ENCODE measurements at places on chromosomes 5 and 9.

DNA sequence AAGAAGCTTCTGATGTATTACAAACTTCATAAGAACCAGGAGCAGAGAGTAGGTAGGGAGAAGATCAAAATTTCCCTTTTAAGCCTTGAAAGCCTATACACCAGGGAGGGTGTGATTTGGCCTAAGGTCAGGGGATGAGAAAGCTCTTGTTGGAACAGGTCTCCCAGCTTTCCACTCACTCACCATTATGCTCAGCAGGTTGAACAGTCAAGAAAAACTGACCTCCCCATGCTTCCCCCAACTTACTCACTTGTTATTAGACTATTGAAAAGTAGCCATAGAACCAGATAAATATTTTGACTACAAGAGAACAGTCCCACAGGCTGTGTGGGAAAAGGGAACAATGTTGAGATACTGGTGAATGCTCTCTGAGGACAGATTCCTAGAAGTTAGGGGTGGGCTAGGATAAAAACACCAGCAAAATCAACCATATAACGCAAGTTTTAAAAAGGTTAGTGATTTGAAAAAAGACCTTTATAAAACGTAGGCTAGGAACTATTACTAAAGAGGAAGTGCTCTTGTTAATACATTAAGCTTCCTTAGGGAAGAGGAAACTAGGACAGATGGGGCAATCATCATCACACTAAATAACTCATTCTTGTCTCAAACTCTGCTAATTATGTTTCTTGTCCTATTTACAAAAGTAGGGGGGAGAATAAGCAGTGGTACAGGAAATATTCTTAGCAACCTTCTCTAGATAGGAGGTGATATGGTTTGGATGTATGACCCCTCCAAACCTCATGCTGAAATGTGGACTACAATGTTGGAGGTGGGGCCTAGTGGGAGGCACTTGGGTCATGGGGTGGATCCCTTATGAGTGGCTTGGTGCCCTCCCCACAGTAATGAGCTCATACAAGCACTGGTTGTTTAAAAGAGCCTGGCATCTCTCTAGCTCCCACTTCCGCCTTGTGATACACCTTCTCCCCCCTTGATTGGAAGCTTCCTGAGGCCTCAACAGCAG is 31.0 kb downstream of the PCDHGC5 start:
- no peak overlapping the region for H3K4me3 ChIP-seq
- peak overlapping the region; percentile 78 for H3K27ac ChIP-seq
- DNase-seq: peak; percentile 29

GRCh38 chr9:98370976-98371315 is 115.5 kb upstream of the TBC1D2 start:
- no peak overlapping the region for H3K4me3 ChIP-seq
- no peaks in the 10 kb centered on the region for H3K36me3 ChIP-seq
- no peaks in the 10 kb centered on the region for H3K27me3 ChIP-seq
- H3K27ac ChIP-seq: no peak overlapping the region
- no peak for DNase-seq

- no peaks in the 10 kb centered on the region for H3K27me3 ChIP-seq
- H3K36me3 ChIP-seq: no peaks in the 10 kb centered on the region
- no peak overlapping the region for H3K27ac ChIP-seq
Measured at GRCh38 chr5:1735320-1735970, 64.2 kb downstream of the MRPL36 start.

GRCh38 chr5:172954751-172955159 is 4.5 kb upstream of the RPL26L1 start:
- DNase-seq: no peak
- peak overlapping the region; percentile 64 for H3K27ac ChIP-seq
- H3K36me3 ChIP-seq: peaks cover 4% of the 10 kb centered on the region
- H3K27me3 ChIP-seq: no peaks in the 10 kb centered on the region
- H3K4me1 ChIP-seq: peaks cover 16% of the 10 kb centered on the region

- no peaks in the 10 kb centered on the region for H3K4me1 ChIP-seq
- H3K4me3 ChIP-seq: no peak overlapping the region
- DNase-seq: no peak
- H3K27ac ChIP-seq: no peak overlapping the region
Measured at GRCh38 chr5:58708456-58708855, 125.6 kb downstream of the RAB3C start.

GRCh38 chr9:134205672-134206310 is 41.4 kb upstream of the RNU6ATAC start:
- H3K4me3 ChIP-seq: no peak overlapping the region
- H3K27me3 ChIP-seq: no peaks in the 10 kb centered on the region
- peaks cover 2% of the 10 kb centered on the region for H3K4me1 ChIP-seq
- peak overlapping the region; percentile 36 for H3K27ac ChIP-seq
- DNase-seq: no peak

GRCh38 chr9:129885670-129886106 is 50.4 kb downstream of the USP20 start:
- peak; percentile 93 for DNase-seq
- no peaks in the 10 kb centered on the region for H3K27me3 ChIP-seq
- peaks cover 8% of the 10 kb centered on the region for H3K36me3 ChIP-seq
- no peak overlapping the region for H3K27ac ChIP-seq
- H3K4me1 ChIP-seq: peaks cover 15% of the 10 kb centered on the region

GRCh38 chr5:52774005-52774410 is 13.7 kb upstream of the ITGA1 start:
- H3K27ac ChIP-seq: no peak overlapping the region
- H3K4me3 ChIP-seq: no peak overlapping the region
- H3K36me3 ChIP-seq: no peaks in the 10 kb centered on the region
- no peak for DNase-seq

- no peak overlapping the region for H3K4me3 ChIP-seq
- DNase-seq: no peak
- no peaks in the 10 kb centered on the region for H3K27me3 ChIP-seq
- H3K36me3 ChIP-seq: no peaks in the 10 kb centered on the region
- peaks cover 3% of the 10 kb centered on the region for H3K4me1 ChIP-seq
- no peak overlapping the region for H3K27ac ChIP-seq
Measured at GRCh38 chr5:179375236-179375685, 30.0 kb upstream of the ADAMTS2 start.

DNA sequence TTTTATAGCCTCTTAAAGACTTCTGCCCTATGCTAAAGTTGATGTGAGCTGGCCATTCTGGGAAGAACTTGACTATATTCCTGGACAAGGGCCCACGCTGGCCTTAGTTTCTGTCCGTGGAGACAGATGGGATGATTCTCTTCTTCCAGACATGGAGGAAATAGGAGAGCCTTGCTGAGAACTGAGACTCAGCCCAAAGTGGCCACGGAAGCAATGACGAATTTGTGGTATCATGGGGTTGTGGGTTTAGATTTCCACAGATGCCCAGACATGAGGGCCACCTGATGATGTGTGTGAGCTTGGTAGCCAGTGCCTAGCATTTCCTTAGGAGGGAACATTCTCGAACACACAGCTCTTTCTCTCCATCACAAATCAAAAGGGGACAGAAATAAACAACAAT is 309.1 kb downstream of the NSG2 start:
- no peaks in the 10 kb centered on the region for H3K36me3 ChIP-seq
- no peak for DNase-seq
- H3K27me3 ChIP-seq: no peaks in the 10 kb centered on the region
- no peak overlapping the region for H3K27ac ChIP-seq

- H3K4me1 ChIP-seq: no peaks in the 10 kb centered on the region
- H3K36me3 ChIP-seq: no peaks in the 10 kb centered on the region
- no peak overlapping the region for H3K4me3 ChIP-seq
Measured at GRCh38 chr5:168740092-168740800, 161.1 kb upstream of the PANK3 start.

DNA sequence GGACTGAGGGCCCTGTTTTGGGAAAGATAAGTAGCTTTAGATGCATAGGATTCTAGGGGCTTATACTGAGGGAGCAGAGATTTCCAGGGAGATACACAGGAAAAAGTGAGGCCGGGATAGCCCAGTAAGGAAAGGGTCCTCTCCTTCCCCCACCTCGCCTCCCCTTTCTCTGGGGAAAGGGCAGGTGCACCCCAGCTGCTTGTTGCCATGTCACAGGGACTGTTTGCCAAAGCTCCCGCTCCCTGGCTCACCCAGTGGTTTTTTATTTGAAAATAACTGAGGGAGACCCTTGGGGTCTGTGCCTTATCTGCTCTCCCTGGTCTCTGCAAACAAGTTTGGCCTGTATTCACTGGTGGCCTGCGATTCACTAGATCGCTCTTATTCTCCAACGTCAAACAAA is 51.2 kb downstream of the RGS3 start:
- H3K4me3 ChIP-seq: no peak overlapping the region
- H3K27ac ChIP-seq: no peak overlapping the region
- H3K27me3 ChIP-seq: no peaks in the 10 kb centered on the region
- no peak for DNase-seq
- H3K36me3 ChIP-seq: no peaks in the 10 kb centered on the region
- H3K4me1 ChIP-seq: peaks cover 11% of the 10 kb centered on the region

- DNase-seq: no peak
- H3K36me3 ChIP-seq: no peaks in the 10 kb centered on the region
- no peaks in the 10 kb centered on the region for H3K27me3 ChIP-seq
Measured at GRCh38 chr5:42759456-42759855, 2.8 kb downstream of the CCDC152 start.

GRCh38 chr9:86943201-86944113 is 3.8 kb downstream of the GAS1 start:
- H3K27ac ChIP-seq: no peak overlapping the region
- no peaks in the 10 kb centered on the region for H3K36me3 ChIP-seq
- peaks cover 4% of the 10 kb centered on the region for H3K27me3 ChIP-seq
- peak overlapping the region; percentile 87 for H3K4me3 ChIP-seq

GRCh38 chr5:3307982-3308621 is 287.5 kb upstream of the IRX1 start:
- H3K4me3 ChIP-seq: no peak overlapping the region
- no peaks in the 10 kb centered on the region for H3K4me1 ChIP-seq
- no peak overlapping the region for H3K27ac ChIP-seq
- DNase-seq: no peak

All from fibroblast of lung (primary cell).